ENCODE measurements at places on chromosomes 3 and 15. TPM values are rescaled to one million over a fixed set of nuclear protein-coding genes. Genes with fewer than 3 reads are reported as not detected.
A peak's percentile ranks its signal among the peaks of the same experiment; 100 is the strongest.

- peak; percentile 70 for DNase-seq
These were observed 216.8 kb downstream of the VGLL3 start for GRCh38 chr3:86774082-86774691.

DNA sequence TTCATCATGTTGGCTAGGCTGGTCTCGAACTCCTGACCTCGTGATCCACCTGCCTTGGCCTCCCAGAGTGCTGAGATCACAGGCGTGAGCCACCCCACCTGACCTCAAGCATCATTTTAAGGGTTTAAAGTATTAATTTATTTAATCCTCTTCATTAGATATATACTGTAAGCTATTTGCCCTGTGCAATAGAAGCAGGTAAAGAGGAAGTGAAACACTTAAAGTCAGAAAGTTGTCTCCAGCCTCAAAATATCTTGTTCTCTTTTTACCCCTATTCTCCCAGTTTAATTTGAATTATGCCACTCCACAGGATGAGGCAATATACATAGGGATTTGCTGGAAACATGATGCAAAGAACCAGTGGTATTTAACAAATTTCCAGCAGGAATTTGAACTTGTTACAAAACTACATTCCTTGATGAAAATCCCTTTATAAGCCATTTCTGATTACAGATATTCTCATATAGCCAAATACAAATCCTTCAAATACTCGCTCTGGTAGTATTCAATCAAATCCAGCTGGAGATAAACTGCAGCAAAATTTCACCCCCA lies 2.0 kb downstream of the NDUFB5 start:
- no peak for DNase-seq

WDR93 gene
- total RNA-seq: not detected

UNC13C gene
- not detected for total RNA-seq

GABRA5 gene
- total RNA-seq: 0.22 TPM

Data from GM23248 (cell line).